ENCODE measurements at places on chromosomes 6 and 20.

- no peak for DNase-seq
Observed at GRCh38 chr20:54037525-54037924, 32.9 kb downstream of the BCAS1 start.

DNA sequence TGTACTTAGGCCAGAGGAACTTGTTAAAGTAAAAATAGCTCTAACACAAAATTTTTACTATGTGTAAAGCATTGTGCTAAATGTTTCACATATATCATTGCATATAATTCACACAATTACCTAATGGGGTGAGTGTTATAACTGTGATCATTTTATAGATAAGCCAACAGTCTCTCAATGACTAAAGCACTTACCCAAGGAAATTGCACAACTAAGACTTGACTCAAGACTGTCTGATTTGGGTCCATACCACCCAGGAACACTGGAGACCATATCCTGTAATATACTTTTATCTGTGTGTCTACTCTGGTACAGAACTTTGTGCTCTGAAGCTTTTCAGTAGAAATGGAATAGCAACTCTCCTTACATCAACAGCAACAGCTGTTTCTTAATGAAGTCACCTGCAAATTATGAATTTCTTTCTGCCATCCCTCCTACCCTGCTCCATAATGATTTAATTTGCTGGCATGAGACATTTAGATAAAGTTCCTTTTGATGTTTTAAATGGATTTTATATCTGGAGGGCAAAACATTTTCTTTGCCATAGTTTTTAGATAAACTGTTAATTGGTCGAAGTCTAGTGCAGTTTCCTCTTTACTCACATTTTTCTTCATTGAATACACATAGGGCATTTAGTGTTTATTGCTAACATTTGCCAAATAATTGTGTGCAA is 47.5 kb downstream of the TSPYL4 start:
- DNase-seq: no peak

DNA sequence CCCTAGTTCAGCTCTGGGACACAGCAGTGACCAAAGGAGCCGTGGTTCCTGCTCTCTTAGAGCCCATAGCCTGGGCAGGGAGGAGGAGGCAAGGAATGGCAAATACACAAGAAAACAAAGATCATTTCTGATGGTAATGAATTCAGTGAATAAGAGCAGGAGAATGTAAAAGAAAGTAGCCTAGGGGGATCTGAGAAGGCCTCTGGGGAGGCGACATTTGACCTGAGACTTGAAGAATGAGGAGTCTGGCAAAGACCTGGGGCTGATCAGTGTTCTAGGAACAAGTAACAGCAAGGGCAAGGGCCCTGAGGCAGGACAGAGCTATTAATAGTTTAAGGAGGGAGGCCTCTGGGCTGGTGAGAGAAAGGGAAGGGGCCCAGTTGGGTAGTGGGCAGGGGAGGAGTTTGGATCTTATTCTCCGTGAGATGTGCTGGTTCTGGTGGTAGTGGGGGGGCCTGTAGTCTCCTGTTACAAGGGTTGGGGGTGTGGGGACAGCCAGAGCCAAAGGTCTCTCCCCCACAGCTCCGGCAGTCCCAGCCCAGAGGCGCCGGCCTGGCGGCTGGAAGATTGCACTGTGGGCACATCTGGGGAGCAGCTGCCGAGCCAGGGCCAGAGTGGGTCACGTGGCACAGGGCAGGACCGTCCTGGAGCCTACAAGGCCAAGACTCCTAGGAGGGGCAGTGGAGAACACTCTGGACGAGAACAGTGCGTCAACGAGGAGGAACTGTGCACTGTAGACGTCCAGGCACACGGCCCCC is 9.3 kb upstream of the ID1 start:
- no peak for DNase-seq

GRCh38 chr6:157756708-157757429 is 66.2 kb upstream of the SNX9 start:
- DNase-seq: peak; percentile 98

GRCh38 chr6:41344876-41345275 is 9.5 kb downstream of the NCR2 start:
- DNase-seq: peak; percentile 89

DNA sequence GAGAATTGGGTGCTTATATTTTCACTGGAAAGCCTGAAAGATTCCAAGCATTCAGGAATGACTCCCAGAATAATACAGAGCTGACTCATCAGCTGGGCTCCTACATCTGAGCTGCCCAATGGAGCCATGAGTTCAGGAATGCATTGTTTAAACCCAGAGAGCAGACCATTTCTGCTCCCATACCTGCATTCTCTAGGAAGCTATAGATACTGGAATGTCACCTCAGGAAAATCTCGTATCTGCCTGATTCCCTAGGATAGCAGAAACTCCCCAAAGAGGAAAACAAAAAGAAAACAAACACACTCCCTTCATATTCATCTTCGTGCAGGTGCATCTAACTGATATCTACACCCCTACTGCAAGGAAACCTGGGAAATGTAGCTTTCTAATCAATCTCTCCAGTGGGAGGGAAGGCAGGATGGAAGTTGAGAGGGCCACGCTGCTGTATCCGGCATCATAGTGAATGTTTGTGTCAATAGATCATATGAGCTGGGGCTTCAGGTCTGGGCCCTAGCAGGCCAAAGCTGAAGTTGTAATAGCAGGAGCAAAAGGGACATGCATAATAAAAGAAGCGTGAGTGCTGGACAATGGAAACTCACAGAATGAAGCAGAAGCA is 8.2 kb upstream of the SLC2A12 start:
- DNase-seq: no peak

GRCh38 chr20:23415959-23416583 is 5.2 kb downstream of the NAPB start:
- peak; percentile 7 for DNase-seq

GRCh38 chr6:56803594-56803993 is 151.3 kb upstream of the BEND6 start:
- DNase-seq: no peak

- no peak for DNase-seq
Observed at GRCh38 chr6:100633096-100633777, 168.5 kb upstream of the SIM1 start.

GRCh38 chr20:58039274-58040092 is 189.0 kb downstream of the ANKRD60 start:
- peak; percentile 91 for DNase-seq

- no peak for DNase-seq
Observed at GRCh38 chr6:36331381-36331780, 5.3 kb downstream of the BNIP5 start.

- no peak for DNase-seq
Observed at GRCh38 chr20:50092436-50092835, 20.5 kb downstream of the UBE2V1 start.

DNA sequence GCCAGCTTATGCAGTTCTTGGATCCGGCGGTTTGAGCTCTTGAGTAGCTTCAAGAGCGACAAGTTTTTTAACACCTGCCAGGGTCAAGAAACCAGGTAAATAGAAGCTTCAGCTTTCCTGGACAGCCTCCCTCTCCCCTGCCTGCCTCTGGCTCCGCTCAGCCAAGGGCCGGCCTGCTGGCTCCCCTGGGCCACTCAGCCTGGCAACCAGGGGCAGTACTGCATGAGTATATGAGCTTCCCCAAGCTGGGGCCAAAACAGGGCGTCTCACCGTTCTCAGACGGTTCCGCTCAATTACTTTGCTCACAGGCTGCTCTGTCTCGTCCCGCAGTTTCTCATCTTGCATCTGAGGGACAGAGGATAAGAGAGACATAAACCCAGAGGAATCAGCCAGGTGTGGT is 856 bp downstream of the TP53TG5 start:
- DNase-seq: peak; percentile 55

DNA sequence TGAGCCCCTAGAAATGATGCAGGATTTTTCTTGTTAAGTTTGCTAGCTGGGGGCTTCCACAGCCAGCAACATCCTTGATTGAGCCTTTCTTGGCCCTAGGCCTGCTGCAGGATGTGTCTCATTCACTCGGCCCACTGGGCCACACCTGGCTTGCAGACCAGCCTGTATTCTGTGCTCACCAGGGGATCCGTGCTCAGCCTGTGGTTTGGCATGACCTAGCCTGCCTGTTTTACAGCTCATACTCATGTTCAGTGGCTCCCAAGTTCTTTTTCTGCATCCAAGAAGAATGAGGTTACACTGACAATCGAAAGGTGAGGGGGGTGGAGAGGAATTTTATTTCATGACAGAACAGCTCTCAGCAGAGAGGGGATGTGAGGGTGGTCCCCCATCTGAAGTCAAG is 263.4 kb downstream of the RIMS1 start:
- DNase-seq: no peak

DNA sequence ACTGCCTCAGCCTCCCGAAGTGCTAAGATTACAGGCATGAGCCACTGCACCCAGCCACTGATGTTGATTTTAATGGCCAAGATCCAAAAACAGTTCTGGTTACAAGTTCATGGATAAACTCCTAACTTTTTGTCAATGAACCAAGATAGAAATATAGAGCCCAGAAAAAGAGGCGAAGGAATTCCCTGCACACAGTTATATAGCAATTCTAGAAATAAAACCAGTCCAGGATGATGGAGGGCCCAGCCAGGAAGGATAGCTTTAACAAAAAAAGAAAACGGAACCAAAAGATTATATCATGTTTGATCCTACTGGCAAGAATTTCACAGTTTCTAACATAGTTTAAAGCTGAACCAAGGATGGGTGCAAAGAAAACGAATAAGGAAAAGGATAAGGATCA is 10.9 kb downstream of the EPB41L2 start:
- DNase-seq: no peak

DNA sequence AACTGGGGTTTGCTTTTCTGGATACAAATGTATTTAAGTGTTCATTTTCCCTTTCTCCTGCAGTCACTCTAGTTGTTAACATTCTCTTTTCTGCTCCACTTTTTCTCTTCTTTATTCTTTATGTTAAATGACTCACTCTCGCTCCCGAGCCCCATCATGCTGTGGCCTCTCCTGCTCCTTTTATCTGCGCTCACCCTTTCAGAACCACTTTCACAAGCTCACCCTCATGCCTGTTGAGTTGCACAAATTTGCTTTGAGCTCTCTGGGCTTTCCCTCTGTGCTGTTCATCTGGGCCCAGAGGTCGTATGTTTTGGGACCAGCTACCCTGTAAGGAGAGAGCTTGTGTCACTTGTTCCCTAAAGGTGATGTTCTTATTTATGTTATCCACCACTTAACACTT is 98.1 kb upstream of the ASCC3 start:
- no peak for DNase-seq

GRCh38 chr6:55293116-55293515 is 34.2 kb upstream of the GFRAL start:
- DNase-seq: no peak

Measured in esophagus muscularis mucosa (tissue), 4 donors.